Left forelimb (tissue), 1 donor: ENCODE measurements at places on chromosomes 11 and 22.
A peak's percentile ranks its signal among the peaks of the same experiment; 100 is the strongest.

- DNase-seq = no peak
These were observed 10.7 kb downstream of the SAA4 start for GRCh38 chr11:18225913-18226312.

GRCh38 chr11:47551086-47551485, 1.8 kb downstream of the CELF1 start:
- no peak for DNase-seq

- DNase-seq = no peak
These were observed 274.7 kb downstream of the NXPE2 start for GRCh38 chr11:114953039-114953438.

- no peak for DNase-seq
These were observed 1247.1 kb downstream of the BRD1 start for GRCh38 chr22:48580481-48580970.

GRCh38 chr11:111331711-111332479, 33.5 kb downstream of the POU2AF3 start:
- no peak for DNase-seq

DNA sequence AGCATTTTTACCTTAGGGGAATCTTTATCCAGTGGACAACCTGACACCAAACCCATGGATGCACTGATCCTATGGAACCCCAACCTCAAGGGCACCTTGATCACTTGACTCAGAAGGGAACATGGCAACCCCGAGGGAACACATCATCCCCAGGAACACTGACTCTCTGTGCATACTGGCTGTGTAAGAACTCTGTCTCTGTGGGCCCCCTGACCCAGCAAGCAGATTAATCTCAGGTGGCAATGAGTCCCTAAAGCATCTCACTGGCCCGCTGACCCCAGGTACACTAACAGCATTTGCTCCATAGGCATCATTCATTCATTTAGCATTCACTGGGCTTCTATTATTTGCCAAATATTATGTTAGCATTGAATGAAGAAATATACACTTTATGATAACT, 16.9 kb downstream of the EIF3F start:
- no peak for DNase-seq

DNA sequence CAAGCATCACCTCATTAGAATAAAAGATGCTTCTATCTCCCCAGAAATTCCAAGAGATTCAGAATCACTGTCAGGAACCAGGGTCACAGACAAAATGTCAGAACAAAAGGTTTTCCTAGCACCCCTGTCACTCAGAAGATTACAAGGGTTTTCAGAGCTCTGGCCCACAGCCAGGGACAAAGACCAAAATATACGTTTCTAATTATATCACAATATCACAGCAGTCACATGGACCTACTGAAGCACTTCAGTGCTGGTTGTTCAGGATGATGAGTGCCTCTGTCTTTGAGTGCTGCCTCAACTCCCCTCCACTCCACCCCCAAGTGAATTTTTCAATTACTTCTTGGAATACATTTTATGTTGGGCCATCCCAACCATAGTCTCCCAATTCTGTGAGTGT, 21.9 kb upstream of the RTL6 start:
- DNase-seq = no peak

GRCh38 chr11:15819679-15820286, 536.6 kb downstream of the SOX6 start:
- DNase-seq = no peak

DNA sequence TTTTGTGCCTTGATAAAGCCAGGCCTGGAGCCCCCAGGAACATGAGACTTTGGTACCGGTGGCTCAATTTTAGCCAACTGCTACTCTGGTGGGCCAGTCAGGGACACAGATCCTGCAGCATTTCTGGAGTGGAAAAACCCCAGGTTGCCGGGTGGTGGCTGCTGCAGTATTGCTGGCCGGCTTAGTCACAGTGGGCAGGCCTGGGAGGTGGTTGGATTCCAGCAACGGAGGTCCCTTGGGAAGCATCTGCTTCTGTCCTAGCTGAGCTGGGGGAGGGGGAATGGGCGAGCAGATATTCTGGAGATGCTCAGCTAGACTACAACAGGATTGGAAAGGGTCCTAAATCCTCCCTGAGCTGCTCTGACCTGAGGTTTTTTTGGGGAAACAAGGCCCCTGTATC, 31.6 kb upstream of the ACCSL start:
- DNase-seq = peak; percentile 25

- no peak for DNase-seq
These were observed 129.6 kb downstream of the BARX2 start for GRCh38 chr11:129505266-129505665.

DNA sequence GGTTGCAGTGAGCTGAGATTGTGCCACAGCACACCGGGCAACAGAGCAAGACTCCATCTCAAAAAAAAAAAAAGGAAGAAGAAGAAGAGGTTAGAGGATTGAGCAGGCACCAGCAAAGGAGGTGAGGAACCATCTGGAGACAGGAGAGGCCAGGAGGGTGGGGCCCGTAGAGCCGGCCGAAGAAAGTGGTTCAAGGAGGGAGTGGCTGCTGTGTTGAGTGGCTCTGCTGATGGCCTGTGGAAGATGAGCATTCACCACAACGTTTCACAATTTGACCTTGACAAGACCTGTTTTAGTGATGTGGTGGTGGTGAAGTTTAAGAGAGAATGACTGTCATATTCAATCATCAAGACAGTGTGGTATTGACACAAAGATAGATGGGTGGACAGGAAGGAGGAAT, 6.8 kb upstream of the CTSD start:
- no peak for DNase-seq

DNA sequence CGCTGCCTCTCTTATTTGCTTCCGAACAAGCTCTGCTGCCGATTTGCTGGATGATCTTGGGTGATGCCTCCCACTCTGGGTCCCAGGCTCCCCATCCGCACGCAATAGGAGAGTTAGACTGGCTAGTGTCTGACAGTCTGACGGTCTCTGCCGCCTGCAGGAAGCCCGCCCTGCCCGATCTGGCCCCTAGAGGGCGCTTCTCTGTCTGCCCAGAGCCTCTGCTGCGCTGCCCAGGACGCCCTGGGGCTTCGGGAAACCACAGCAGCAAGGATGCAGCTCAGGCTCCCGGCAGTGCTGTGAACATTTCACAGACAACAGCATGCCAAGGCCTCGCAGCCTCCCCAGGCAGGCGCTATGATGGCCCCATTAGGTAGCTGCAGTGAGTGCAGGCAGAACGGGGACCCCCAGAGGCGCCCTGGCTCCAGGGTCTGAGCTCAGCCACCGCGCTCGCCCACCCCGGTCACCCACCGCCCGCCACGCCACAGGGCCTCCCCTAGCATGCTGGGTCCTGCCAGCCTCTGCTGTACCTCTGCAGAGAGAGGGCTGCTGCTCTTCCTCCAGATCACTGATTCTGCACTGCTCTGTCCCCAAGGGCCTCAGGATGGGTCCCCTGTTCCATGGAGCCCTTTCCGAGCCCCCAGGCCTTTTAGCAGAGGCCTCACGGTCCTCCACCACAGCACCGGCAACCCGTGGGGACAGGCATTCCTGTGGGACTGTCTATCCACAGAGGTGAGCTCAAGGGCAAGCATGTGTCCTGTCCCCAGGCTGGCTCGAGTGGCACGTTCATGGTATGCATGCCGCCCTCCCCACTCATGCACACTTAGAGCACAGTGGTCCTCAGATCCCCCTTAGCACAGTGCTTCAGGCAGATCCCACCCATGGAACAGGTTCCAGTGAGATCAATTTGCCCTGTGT, 4.3 kb upstream of the BAIAP2L2 start:
- peak; percentile 87 for DNase-seq

DNA sequence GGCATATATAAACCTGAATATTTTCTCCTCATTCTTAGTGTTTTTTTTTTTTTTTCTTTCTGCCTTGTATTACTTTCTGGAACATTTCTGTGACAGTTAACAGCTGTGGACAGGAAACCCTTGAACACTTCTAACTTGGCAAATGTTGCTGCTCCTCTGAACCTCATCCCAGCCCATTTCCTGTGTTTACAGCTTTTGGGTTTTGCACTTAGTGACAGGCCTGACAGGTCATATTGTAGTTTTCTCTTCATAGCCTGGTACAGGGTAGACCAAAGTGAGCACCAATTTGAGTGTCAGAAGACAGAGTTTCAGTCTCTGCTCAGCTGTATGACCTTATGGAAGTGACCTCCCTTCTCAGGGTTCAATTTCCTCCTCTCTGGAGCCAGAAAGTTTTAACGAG, 91.6 kb downstream of the STIM1 start:
- DNase-seq = peak; percentile 68

GRCh38 chr11:37630866-37631265, 1032.8 kb upstream of the RAG2 start:
- DNase-seq = no peak

DNA sequence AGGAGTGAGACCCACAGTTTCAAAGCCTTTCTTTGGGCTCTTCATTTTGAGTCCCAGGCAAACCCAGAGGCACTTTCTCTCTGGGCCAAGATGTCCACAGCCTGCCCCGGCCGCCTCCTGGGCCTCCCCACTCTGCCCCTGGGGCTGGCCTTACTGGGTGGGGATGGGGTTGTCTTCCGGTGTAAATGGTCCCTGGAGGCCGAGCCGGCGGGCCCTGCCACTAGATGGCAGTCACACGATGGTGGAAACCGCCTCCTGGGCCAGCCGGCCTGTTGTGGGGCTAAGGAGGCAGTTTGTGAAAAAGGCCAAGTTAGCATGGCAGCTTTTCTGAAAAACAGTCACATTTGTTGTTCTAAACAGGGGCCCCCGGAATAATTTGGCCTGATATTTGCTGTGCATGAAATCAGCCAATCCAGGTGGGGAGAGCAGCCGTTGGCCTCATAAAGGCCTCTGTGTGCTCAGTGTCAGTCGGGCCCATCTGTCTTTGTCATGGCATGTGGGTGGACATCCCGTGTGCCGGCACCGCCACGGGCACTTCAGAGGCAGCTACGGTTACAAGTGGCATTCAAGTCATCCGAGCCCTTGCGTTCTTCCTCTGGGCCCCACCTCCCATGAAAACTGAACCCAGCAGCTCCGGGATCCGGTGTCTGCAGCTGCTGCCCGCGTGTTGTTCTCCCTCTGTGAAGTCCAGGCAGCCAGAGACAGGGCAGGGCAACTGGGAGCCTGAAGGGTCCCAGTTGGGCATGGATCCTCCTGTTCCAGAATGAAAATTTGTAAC, 6.5 kb downstream of the MRPL23 start:
- DNase-seq = no peak

GRCh38 chr11:78557236-78557635, 17.4 kb downstream of the NARS2 start:
- no peak for DNase-seq

- no peak for DNase-seq
These were observed 62.7 kb downstream of the ISX start for GRCh38 chr22:35128637-35129036.
